Common myeloid progenitor, CD34-positive (primary cell): ENCODE measurements at places on chromosomes 6 and 20.
A peak's percentile ranks its signal among the peaks of the same experiment; 100 is the strongest.

- no peaks in the 10 kb centered on the region for H3K4me1 ChIP-seq
- H3K36me3 ChIP-seq, result no peaks in the 10 kb centered on the region
- no peak overlapping the region for H3K4me3 ChIP-seq
- no peak for DNase-seq
These were observed 56.5 kb upstream of the FNDC1 start for GRCh38 chr6:159112714-159113113.

GRCh38 chr6:72182337-72183246 lies 296.2 kb downstream of the RIMS1 start:
- peak; percentile 50 for DNase-seq
- no peak overlapping the region for H3K27ac ChIP-seq
- peaks cover 9% of the 10 kb centered on the region for H3K4me1 ChIP-seq
- H3K36me3 ChIP-seq, result no peaks in the 10 kb centered on the region
- H3K4me3 ChIP-seq, result peak overlapping the region; percentile 54

GRCh38 chr20:11192106-11192505 lies 518.3 kb upstream of the JAG1 start:
- H3K27me3 ChIP-seq, result no peaks in the 10 kb centered on the region
- no peak for DNase-seq
- no peaks in the 10 kb centered on the region for H3K36me3 ChIP-seq
- H3K4me3 ChIP-seq, result no peak overlapping the region

- no peak for DNase-seq
- H3K4me3 ChIP-seq, result no peak overlapping the region
- H3K27ac ChIP-seq, result no peak overlapping the region
- H3K4me1 ChIP-seq, result peaks cover 31% of the 10 kb centered on the region
- no peaks in the 10 kb centered on the region for H3K36me3 ChIP-seq
These were observed 78.0 kb upstream of the GATA5 start for GRCh38 chr20:62553838-62554161.

GRCh38 chr6:36855750-36856149 lies 16.5 kb upstream of the CPNE5 start:
- no peak overlapping the region for H3K4me3 ChIP-seq
- no peak overlapping the region for H3K27ac ChIP-seq
- no peaks in the 10 kb centered on the region for H3K27me3 ChIP-seq
- H3K36me3 ChIP-seq, result peaks cover 7% of the 10 kb centered on the region
- peaks cover 6% of the 10 kb centered on the region for H3K4me1 ChIP-seq
